ENCODE measurements at places on chromosomes 4 and X.
A peak's percentile ranks its signal among the peaks of the same experiment; 100 is the strongest.

- peak; percentile 22 for DNase-seq
Measured at GRCh38 chr4:6092131-6092530, 73.9 kb upstream of the C4orf50 start.

DNA sequence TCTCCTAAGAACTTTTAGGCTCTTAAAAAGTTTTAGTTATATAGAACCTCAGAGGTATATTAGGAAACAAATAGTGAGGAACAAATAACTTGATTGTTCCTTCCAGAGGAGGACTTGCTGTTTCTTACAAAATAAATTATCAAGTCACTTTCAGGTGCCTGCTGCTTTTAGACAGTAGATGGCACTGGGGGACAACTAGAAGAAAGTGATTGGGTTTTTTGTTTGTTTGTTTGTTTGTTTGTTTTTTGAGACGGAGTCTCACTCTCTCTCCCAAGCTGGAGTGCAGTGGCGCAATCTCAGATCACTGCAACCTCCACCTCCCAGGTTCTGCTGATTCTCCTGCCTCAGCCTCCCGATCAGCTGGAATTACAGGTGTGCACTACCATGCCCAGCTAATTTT is 35.4 kb upstream of the CDKL5 start:
- no peak for DNase-seq

- DNase-seq, result no peak
Measured at GRCh38 chr4:74109116-74109869, 10.3 kb upstream of the CXCL2 start.

GRCh38 chr4:122882857-122883735 is 39.3 kb downstream of the NUDT6 start:
- no peak for DNase-seq

DNA sequence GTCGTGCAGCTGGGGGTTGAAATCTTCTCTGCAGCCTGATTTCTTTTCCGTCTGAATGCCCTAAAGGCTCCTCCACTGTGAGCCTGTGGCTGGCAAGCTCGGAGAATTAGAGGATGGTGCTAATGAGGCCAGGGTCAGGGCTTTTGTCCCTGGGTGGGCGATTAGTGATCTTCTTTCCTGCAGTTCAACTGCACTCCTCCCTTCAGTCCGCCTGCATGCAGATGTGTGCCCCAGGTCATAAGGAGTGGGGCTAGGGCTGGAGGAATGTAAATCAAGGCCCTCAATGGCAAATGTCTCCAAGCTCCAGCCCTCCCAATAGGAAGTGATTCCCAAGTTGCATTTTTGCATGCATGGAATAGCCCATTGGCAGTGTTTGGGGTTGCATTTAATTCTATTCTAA is 405.0 kb downstream of the AFF2 start:
- DNase-seq, result no peak

DNA sequence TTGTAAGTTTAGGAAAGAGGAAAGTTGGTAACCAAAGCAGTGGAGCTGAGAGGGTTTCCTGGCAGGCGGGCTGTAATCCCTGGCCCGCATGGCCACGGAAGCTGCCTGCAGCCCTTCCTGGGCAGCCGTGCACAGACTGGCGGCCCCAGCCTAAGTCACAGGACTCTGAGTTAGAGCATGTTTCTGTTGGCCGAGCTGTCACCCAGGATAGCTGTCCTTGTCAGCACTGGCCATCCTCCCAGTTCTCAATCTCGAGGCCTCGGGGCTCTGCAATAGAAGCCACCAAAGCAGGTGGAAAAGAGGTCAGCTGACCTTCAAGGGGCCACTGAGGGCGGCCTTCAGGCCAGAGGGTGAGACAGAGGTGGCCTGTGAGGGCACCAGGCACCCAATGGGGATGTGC is 20.5 kb downstream of the PNMA6E start:
- no peak for DNase-seq

DNA sequence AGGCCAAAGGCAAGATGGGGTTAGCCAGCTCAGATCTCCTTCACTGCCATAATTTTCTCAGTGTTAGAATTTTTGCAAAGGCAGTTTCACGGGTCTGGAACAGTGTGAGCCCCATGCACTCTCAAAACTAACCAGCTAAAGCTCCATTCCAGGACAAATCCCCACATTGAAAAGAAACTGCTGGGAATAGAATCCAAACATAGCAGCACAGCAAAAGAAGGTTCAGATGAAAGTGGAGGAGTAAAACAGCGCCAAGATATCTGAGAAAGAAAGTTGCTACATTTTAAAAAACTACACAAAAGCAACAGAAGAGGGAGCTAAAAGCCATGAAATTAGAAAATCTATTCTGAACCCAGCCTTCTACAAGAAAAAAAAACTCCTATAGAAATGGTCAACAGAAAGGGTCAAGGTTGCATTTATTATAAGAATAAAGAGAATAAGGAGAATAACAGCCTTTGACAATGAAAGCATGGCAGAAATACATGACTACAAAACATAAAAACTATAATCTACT is 39.6 kb upstream of the SLC7A3 start:
- DNase-seq, result peak; percentile 29

DNA sequence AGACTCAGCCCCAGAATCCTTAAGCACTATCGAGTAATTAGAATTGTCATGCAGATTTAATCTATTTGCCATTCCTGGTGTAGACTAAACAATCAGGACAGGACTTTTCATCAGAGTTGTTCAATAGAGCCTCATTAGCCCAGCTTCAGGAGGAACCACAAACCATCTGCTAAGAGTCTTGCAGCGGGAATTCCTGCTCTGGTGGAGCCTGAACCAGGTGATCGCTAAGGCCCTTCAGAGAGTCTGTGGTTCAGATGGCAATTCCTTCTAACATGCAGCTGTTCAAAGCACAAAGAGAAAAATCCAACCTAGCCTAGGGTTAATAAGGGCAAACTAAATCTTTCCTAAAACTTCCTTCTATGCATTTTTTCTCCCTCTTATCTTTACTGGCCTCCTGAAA is 119.1 kb upstream of the CPEB2 start:
- no peak for DNase-seq

- DNase-seq, result no peak
Measured at GRCh38 chr4:42683393-42683792, 26.5 kb upstream of the ATP8A1 start.

GRCh38 chrX:2712428-2712827 is 21.3 kb downstream of the CD99 start:
- no peak for DNase-seq

DNA sequence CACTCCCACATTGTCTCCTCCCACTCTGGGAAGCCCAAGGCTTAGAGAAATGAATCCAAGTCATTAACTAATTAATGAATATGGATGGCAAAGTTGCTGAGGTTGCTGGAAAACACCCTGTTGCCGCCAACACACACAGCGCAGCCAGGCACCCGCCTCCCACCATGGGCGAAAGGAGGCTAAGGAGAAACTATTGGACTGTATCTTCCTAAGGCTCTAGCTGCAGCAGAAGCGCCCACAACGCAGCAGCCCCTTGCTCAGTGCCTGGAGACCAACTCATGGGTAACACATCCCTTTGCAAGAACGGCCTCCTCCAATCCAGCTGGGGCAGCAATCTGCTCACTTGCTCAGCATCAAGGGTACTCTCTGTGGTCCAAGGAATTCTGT is 34.2 kb downstream of the TSC22D3 start:
- DNase-seq, result peak; percentile 5

GRCh38 chr4:77917075-77917474 is 54.4 kb downstream of the MRPL1 start:
- no peak for DNase-seq

DNA sequence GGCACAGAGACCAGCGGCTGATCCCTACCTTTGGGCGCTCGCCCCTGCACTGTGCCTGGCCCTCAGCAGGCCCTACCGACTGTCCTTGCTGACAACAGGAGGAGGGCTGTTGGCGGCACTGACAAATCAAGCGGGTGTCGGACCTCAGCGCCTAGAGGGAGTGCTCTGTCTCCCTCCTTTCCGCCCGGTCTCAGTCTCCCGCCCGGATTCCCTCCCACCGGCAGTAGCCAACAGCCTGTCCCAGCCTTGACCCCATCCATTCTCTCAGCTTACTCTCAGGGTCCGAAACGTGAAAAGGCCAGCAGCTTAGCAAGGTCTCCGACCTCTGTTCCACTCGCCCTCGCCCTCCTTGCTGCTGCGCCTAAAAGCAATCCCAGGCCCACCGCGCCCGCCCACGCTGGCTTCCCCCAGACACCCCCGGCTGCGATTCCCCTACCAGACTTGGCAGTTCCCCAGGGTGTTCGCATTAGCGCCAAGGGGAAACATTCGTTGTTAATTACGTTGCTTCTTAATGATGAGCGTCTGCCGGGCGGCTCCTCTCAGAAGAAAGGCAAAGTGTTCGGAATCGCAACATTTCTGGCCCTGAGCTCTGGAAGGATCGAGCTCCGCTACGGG is 96.2 kb downstream of the SOWAHB start:
- DNase-seq, result no peak

DNA sequence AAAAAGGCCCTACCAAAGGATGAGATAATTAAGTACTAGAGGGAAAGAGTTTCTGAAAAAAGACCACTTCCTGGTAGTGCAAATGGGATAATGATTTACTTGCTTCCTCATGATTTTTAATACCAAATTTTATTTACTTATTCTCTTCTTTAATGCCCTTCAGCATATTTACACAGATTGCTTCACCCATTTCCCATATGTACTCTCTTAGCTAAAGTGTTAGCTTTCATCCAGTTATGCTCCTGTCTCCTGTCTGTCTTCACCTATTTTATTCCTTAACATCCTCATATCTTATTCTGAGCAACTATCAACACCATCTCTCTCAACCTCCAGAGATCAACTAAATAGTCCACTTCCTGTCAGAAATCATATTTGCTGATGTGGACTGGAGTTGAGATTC is 183.2 kb upstream of the HS3ST1 start:
- no peak for DNase-seq
